Activated CD8-positive, alpha-beta memory T cell treated with anti-CD3 and anti-CD28 coated beads, Interleukin-2, amount 10 ng/mL, durations not matched to agents 7 days and 5 days (primary cell): ENCODE measurements at places on chromosomes 3 and 15.
A peak's percentile ranks its signal among the peaks of the same experiment; 100 is the strongest.

- H3K4me1 ChIP-seq = no peaks in the 10 kb centered on the region
- H3K4me3 ChIP-seq = no peak overlapping the region
- no peaks in the 10 kb centered on the region for H3K27me3 ChIP-seq
Measured at GRCh38 chr3:110859993-110860392, 211.6 kb upstream of the NECTIN3 start.

DNA sequence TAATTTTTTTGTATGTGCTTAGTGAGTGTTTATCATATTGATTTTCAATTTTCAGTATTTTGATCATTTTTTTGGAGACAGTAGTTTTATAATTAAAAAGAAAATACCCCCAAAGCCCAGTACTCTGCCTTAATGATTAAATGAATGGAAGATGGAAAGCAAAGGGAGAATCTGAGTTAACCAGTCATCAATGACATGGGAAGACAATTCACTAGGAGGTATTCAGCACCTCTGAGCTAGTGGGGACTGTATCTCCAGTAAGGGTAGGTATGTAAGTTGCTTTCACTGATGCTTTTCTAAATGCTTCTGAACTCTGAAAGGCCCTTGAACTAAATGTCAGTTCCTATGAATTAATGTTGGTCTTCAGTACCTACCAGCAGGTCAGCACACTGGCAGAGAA is 590.4 kb upstream of the DPPA4 start:
- no peak overlapping the region for H3K4me3 ChIP-seq
- no peak overlapping the region for H3K27ac ChIP-seq
- H3K36me3 ChIP-seq = no peaks in the 10 kb centered on the region
- no peaks in the 10 kb centered on the region for H3K27me3 ChIP-seq
- no peak for DNase-seq
- H3K4me1 ChIP-seq = no peaks in the 10 kb centered on the region

GRCh38 chr3:139460076-139460475 is 16.2 kb downstream of the RBP2 start:
- no peaks in the 10 kb centered on the region for H3K36me3 ChIP-seq
- no peak overlapping the region for H3K27ac ChIP-seq
- DNase-seq = no peak

DNA sequence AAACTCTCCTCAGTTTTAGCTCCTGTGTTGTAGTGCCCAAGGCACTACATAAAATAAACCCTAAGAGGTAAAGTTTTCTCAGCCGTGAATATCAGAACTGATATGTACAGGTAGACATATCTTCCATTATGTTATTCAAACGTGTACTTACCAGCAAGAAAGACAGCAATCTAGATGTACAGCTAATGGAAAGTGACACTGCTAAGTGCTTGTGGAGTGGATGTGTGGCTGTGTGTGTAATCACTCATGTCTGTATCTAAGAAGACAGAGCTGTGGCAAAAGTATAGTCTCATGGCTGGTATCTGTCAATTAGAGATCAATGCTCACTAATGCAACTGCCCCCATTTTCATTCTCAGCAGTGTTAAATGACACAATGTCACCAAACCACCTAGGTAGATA is 101.3 kb downstream of the FMN1 start:
- H3K4me3 ChIP-seq = no peak overlapping the region
- H3K36me3 ChIP-seq = no peaks in the 10 kb centered on the region
- no peak overlapping the region for H3K27ac ChIP-seq
- DNase-seq = no peak
- H3K4me1 ChIP-seq = no peaks in the 10 kb centered on the region

- no peak for DNase-seq
- no peaks in the 10 kb centered on the region for H3K4me1 ChIP-seq
- H3K27ac ChIP-seq = no peak overlapping the region
- H3K36me3 ChIP-seq = no peaks in the 10 kb centered on the region
Measured at GRCh38 chr15:87213626-87214025, 1042.9 kb downstream of the NTRK3 start.

GRCh38 chr3:52281981-52282801 is 3.7 kb upstream of the WDR82 start:
- H3K4me1 ChIP-seq = peaks cover 59% of the 10 kb centered on the region
- peak; percentile 80 for DNase-seq

DNA sequence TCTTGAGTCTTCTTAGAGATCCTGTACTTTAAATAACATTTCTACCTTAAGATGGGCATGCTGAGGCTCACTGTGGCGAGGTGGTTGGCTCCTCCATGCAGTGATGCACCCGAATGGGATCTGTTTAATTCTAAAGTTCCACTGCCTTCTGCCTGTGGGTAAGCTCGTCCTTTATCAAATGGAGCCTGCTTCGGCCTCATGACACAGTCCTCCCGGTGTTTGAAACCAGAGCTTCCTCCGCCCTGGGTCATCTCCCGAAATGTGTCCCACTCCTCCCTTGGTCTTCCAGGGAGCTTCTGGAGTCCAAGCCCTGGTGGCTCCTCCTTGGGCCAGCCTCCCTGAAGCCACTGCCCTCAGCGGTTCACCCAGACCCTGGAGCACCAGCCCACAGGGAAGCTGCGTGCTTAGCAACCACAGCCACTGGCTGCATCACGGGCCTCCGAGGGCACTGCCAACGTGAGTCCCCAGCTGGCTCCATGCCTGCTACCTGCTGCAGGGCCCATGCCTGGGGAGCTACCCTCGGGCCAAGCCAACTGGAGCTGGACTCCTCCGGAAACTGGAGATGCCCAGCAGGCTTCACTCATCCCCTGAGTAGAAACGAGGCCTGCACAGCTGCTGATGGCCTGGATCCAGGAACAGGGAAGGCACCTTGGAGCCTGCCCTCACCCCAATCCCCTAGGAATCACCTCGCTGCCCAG is 3.3 kb downstream of the RHCG start:
- H3K4me1 ChIP-seq = peaks cover 10% of the 10 kb centered on the region
- no peak overlapping the region for H3K4me3 ChIP-seq
- H3K36me3 ChIP-seq = no peaks in the 10 kb centered on the region
- no peak overlapping the region for H3K27ac ChIP-seq

- no peak for DNase-seq
- peak overlapping the region; percentile 76 for H3K27ac ChIP-seq
- peaks cover 34% of the 10 kb centered on the region for H3K36me3 ChIP-seq
- no peak overlapping the region for H3K4me3 ChIP-seq
- H3K27me3 ChIP-seq = no peaks in the 10 kb centered on the region
Measured at GRCh38 chr15:90883526-90883975, 753 bp upstream of the FES start.

GRCh38 chr3:117282566-117282965 is 573.0 kb downstream of the TUSC7 start:
- no peak overlapping the region for H3K27ac ChIP-seq
- H3K36me3 ChIP-seq = no peaks in the 10 kb centered on the region
- no peak overlapping the region for H3K4me3 ChIP-seq
- no peaks in the 10 kb centered on the region for H3K4me1 ChIP-seq
- no peaks in the 10 kb centered on the region for H3K27me3 ChIP-seq

DNA sequence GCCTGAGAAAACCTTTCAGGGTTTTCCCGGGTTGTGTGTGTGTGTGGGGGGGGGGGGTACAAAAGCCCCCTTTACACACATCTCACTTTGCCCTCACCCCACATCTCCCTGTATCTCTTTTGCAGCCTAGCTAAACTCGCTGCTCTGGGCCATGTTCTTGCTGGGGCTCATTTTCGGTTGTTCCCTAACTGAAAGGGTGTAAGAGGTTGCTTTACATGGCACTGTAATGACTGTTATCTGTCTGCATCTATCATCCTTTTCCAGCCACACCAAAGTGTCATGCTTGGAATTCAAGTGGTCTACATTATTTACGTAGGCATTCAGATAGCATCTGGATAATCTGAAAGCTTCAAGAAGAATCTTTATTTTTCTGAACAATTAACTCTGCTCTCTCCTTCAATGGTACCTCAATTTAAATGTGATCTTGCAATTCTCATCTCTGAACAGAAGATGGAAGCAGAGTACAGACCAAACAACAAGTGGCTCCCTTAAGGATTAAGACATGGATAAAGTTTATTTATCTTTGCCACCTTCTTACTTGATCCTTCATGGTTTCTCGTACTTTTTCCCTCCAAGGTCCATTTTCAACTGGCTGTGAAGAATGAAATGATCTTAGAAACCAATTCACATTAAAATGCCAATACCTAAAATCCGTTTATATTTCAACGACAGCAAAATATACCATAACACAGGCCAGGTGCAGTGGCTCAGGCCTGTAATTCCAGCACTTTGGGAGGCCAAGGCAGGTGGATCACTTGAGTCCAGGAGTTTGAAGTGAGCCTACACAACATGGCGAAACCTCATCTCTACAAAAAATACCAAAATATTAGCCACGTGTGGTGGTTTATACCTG is 34.9 kb downstream of the DCLK3 start:
- no peak overlapping the region for H3K27ac ChIP-seq
- no peaks in the 10 kb centered on the region for H3K36me3 ChIP-seq
- no peak overlapping the region for H3K4me3 ChIP-seq
- no peak for DNase-seq
- H3K27me3 ChIP-seq = peaks cover 18% of the 10 kb centered on the region

DNA sequence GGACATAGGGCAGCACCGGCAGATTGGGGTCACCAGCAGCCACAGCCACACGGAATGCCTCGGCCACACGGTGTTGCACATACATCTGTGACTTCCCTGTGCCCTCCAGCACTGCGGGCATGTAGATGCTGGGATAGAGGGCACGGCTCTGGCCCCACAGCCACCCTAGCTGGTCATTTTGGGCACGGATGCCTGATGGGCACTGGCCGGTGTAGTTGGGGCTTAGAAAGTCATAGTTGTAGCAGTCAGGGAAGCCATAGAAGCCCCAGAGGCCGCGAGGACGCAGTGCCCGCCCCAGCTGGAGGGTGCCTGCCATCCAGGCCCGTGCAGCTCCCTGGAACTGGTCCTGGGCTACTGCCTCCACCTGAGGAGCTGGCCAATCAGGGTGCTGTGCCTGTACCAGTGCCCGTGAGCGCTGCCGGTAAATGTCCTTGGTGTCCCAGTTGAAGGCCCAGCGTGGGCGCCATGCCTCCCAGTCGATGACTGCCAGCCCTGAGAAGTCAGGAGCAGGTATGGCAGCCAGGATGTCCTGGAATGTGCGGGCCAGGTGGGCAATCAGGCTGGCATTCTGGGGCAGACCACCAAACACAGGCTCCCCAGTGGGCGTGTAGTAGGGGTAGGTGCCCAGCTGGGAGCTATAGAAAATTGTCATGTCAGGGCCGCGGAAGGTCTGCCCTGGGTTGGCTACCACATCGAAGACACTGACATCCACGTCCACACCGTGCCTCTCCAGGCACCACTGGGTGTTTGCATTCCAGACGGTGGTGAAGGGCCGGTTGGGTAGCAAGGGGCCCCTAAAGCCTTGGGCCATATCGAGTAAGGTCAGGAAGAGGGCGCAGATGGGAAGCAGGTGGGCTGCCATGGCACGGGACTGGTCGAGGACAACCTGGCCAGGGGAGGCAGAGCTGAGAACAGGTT is 1.0 kb downstream of the HYAL1 start:
- H3K36me3 ChIP-seq = peaks cover 1% of the 10 kb centered on the region
- peaks cover 25% of the 10 kb centered on the region for H3K4me1 ChIP-seq
- DNase-seq = no peak
- H3K27ac ChIP-seq = no peak overlapping the region
- no peaks in the 10 kb centered on the region for H3K27me3 ChIP-seq

DNA sequence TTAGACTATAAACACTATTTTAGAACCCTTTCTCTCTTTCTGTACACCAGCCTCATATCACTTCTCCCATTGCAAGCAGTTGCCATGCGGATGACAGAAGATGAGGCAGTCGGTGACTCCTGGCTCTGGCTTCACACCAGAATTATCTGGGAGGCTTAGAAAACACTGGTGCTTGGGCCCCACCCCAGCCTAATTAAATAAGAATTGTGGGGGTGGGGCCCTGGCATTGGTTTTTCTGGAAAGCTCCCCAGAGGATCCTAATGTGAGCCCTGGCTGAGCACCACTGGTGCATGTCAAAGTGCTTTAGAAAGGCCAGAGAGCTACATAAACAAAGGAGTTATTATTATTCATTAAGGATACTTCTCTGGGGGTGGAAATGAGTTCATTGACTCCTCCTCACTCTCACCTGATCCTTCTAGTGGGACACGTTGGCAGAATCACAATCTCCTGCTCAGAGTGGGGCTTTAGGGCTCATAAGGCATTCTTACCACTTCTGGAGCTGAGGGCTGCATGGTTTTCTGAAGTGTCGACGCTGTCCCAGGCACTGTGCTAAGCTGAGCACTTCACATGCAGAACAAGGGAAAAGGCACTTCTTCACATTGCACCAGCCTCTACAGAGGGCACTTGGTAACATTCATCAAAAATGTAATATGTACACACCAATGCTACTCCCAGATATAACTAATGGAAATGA is 188.5 kb upstream of the TLE3 start:
- H3K4me3 ChIP-seq = no peak overlapping the region
- H3K27me3 ChIP-seq = peaks cover 47% of the 10 kb centered on the region
- peaks cover 14% of the 10 kb centered on the region for H3K4me1 ChIP-seq
- DNase-seq = no peak
- H3K36me3 ChIP-seq = no peaks in the 10 kb centered on the region

DNA sequence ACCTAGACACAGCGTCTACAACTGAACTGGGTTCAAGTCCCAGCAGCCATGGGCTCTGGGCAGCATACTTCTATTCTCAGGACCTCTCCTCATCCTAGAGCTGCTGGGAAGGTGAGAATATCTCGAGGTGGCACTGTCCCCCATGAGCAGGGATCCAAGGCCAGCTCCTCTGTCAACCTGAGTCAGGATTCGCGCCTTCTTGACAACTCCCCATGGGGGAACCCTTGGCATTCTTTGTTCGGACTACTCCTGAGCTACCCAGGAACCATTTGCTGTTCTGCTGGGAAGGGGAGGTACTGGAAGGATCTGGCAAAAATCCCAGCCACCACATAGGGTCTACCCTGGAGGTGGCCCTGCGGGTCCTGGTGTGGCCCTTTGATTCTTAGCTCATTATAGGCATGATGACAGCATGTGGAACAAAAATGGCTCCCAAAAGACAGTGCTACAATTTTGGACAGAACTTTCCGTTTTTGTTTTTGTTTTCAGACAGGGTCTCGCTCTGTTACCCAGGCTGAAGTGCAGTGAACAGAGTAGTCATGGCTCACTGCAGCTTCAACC is 22.3 kb downstream of the PLXNB1 start:
- H3K27ac ChIP-seq = no peak overlapping the region
- no peaks in the 10 kb centered on the region for H3K36me3 ChIP-seq
- H3K27me3 ChIP-seq = no peaks in the 10 kb centered on the region
- H3K4me1 ChIP-seq = no peaks in the 10 kb centered on the region
- no peak overlapping the region for H3K4me3 ChIP-seq

- no peaks in the 10 kb centered on the region for H3K36me3 ChIP-seq
- no peak overlapping the region for H3K4me3 ChIP-seq
- no peak overlapping the region for H3K27ac ChIP-seq
Measured at GRCh38 chr3:194507571-194507970, 20.8 kb upstream of the ATP13A3 start.

GRCh38 chr3:126523745-126524428 is at the start of gene CHST13:
CHST13 (plus strand) TSS chr3:126524155; CDS start chr3:126524333, 178 bp downstream.
- peaks cover 27% of the 10 kb centered on the region for H3K27me3 ChIP-seq
- no peaks in the 10 kb centered on the region for H3K36me3 ChIP-seq
- DNase-seq = no peak
- no peak within 1 kb of the TSS for H3K27ac ChIP-seq

- H3K4me1 ChIP-seq = peaks cover 14% of the 10 kb centered on the region
- H3K36me3 ChIP-seq = no peaks in the 10 kb centered on the region
Measured at GRCh38 chr3:184563561-184563925, 2.0 kb downstream of the EPHB3 start.

- no peak for DNase-seq
- peak overlapping the region; percentile 88 for H3K27ac ChIP-seq
- peaks cover 45% of the 10 kb centered on the region for H3K36me3 ChIP-seq
- peaks cover 67% of the 10 kb centered on the region for H3K4me1 ChIP-seq
- H3K27me3 ChIP-seq = no peaks in the 10 kb centered on the region
Measured at GRCh38 chr3:100073049-100073713, 41.1 kb downstream of the FILIP1L start.

GRCh38 chr15:72859017-72859756 is 75.6 kb upstream of the ADPGK start:
- H3K27ac ChIP-seq = no peak overlapping the region
- H3K36me3 ChIP-seq = no peaks in the 10 kb centered on the region
- H3K27me3 ChIP-seq = peaks cover 17% of the 10 kb centered on the region
- no peak overlapping the region for H3K4me3 ChIP-seq
